ENCODE measurements at places on chromosomes 5 and 9. TPM values are rescaled to one million over a fixed set of nuclear protein-coding genes. Genes with fewer than 3 reads are reported as not detected.

The DDX4 gene
- total RNA-seq = 0.09 TPM

The OMD gene
- total RNA-seq = 3.4 TPM

The POLR1E gene
- total RNA-seq = 22.1 TPM

The C9 gene
- total RNA-seq = not detected

The KCNN2 gene
- 56.4 TPM for total RNA-seq

The PCDHGA8 gene
- total RNA-seq = 20.9 TPM

The PSIP1 gene
- 137 TPM for total RNA-seq

The NEURL1B gene
- total RNA-seq = 13.2 TPM
